ENCODE measurements at places on chromosomes 11 and 22. TPM values are rescaled to one million over a fixed set of nuclear protein-coding genes. Genes with fewer than 3 reads are reported as not detected.

- no peaks in the 10 kb centered on the region for H3K36me3 ChIP-seq
- H3K4me1 ChIP-seq = peaks cover 5% of the 10 kb centered on the region
- H3K27me3 ChIP-seq = no peaks in the 10 kb centered on the region
- peak; percentile 78 for DNase-seq
Measured at GRCh38 chr11:105000797-105001196, 22.2 kb downstream of the CASP5 start.

The SLC25A45 gene
- total RNA-seq = 3.0 TPM

DNA sequence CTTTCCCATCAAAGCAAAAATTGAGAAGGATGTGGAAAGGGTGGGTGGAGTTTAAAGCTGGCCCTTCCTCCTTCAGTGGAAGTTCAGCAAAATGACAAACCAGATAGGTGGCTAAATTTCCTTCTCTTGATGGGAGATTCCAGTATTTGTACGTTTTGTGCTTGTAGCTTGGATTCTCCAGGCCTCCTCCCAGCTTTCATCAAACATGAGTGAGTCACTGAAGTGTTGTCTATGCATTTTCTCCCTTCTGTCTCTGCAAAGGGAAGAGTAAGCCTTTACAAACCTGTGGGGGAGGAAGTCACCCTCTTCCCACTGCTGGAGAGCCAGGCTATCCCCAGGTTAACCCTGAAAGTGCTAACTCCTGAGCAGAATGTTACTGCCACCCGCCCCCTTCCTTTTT is 6.4 kb downstream of the MARK2 start:
- H3K36me3 ChIP-seq = peaks cover 32% of the 10 kb centered on the region
- H3K27me3 ChIP-seq = no peaks in the 10 kb centered on the region
- peaks cover 5% of the 10 kb centered on the region for H3K4me1 ChIP-seq
- no peak overlapping the region for H3K27ac ChIP-seq
- H3K4me3 ChIP-seq = no peak overlapping the region

DNA sequence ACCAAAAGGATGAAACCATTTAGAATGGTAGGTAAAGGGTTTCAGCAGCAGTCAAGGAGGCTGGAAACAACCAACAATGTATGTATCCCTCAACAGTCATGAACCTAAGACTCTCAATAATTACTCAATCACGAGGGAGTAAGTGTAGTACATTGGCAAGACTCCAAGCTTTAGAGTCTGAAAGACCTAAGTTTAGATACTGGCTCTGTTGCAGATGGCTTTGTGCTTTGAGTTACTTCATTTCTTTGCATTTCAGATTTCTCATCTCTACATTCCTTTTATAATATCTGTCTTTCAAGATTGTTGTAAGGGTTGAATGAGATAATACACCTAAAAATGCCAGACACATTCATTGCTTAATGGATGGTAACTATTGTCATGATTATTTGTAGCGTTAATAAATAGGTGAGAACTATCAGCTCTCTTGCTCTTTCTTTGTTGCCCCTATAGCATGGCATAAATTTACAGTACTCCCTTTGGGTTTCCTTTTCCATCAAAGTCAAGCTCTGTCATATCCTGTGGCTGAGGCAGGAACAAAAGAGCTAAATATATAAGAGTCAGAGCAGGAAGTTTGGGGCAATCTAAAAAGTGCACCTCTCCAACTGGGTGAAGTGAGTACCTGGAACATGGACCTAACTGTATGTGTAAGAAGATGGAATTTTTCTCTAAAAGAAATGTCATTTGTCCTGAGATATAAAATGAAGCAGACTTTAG is 228.2 kb upstream of the ZC3H12C start:
- H3K4me1 ChIP-seq = peaks cover 33% of the 10 kb centered on the region
- H3K27me3 ChIP-seq = no peaks in the 10 kb centered on the region
- no peaks in the 10 kb centered on the region for H3K36me3 ChIP-seq

The PIH1D2 gene
- 2.0 TPM for total RNA-seq

The JHY gene
- 2.7 TPM for total RNA-seq

GRCh38 chr11:14359501-14360031 is 583 bp upstream of the RRAS2 start:
- no peaks in the 10 kb centered on the region for H3K4me1 ChIP-seq
- H3K27ac ChIP-seq = no peak overlapping the region
- no peak for DNase-seq
- no peaks in the 10 kb centered on the region for H3K36me3 ChIP-seq

GRCh38 chr11:74611369-74611861 is 19.0 kb downstream of the POLD3 start:
- no peaks in the 10 kb centered on the region for H3K27me3 ChIP-seq
- H3K36me3 ChIP-seq = peaks cover 62% of the 10 kb centered on the region
- H3K4me3 ChIP-seq = no peak overlapping the region
- no peak overlapping the region for H3K27ac ChIP-seq
- H3K4me1 ChIP-seq = no peaks in the 10 kb centered on the region
- no peak for DNase-seq

DNA sequence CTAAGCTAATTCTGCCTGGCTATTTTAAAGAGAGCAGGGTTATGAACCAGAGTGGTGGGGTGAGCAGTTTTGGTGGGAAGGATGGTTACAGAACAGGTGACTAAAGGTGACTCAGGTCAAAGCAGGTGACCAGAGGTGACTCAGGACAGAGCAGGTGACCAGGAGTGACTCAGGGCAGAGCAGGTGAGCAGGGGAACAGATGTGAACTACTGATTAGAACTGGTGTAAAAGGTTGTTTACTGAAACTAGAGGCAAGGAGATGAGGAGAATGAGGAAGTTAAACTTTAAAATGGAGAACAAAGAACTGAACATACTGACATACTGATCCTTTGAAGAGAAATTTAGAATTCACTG is 15.4 kb upstream of the HYLS1 start:
- no peaks in the 10 kb centered on the region for H3K36me3 ChIP-seq
- no peaks in the 10 kb centered on the region for H3K4me1 ChIP-seq
- DNase-seq = no peak
- H3K27me3 ChIP-seq = no peaks in the 10 kb centered on the region

The IFT27 gene
- total RNA-seq = 49.8 TPM

DNA sequence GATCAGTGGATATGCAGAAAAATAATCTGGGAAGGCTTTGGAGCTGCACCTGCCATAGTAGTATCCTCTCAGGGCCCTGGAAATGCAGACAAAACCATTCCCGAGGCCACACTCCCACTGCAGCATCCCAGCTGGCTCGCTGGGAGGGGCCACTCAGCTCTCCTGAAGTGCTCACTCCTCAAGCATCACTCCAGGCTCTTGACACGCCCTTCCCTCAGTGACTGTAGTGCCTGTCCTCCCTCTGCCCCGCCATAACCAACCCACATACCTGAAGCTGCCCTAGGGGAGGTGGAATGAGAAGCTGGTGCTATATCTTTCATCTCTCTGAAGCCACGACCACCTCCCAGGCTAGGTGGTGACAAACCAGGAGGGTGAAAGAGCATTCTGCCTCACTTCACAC is 4.8 kb downstream of the DSCAML1 start:
- DNase-seq = no peak
- H3K36me3 ChIP-seq = no peaks in the 10 kb centered on the region
- H3K4me3 ChIP-seq = no peak overlapping the region
- H3K27ac ChIP-seq = no peak overlapping the region
- no peaks in the 10 kb centered on the region for H3K4me1 ChIP-seq

DNA sequence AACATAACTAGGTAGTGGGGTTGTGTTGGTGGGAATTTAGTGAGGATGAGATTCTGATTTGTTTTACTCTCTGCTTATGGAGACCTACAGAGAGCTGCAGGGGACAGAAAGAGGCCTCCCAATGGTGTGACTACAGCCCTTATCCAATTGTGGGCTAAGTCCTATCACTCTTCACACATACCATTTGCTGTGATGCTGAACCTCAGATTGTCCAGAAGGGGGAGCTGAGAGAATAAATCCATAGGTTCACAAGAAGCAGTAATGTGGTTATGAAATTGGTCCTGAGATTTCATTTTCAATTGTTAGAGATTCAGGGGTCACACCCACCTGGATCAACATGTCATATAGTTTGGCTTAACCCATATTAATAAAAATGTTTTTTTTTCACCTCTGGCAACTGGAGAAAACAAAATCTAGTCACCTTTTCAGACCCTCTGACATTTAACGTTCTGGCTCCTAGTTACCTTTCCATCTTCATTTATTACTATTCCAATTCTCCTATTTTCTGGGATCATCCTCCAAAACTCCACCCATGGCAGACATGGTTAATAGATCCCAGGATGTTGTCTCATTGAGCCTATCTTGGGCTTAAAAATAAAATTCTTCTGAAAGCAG is 53.3 kb upstream of the PTPN5 start:
- no peaks in the 10 kb centered on the region for H3K4me1 ChIP-seq
- H3K36me3 ChIP-seq = no peaks in the 10 kb centered on the region
- H3K27ac ChIP-seq = no peak overlapping the region

- no peak overlapping the region for H3K27ac ChIP-seq
- DNase-seq = peak; percentile 76
- H3K4me1 ChIP-seq = no peaks in the 10 kb centered on the region
- no peaks in the 10 kb centered on the region for H3K36me3 ChIP-seq
- H3K4me3 ChIP-seq = peak overlapping the region; percentile 96
Measured at GRCh38 chr22:20436768-20437612, 635 bp downstream of the SCARF2 start.

The YPEL4 gene
- not detected for total RNA-seq

GRCh38 chr11:13767471-13767870 is 99.0 kb downstream of the FAR1 start:
- DNase-seq = no peak
- H3K36me3 ChIP-seq = no peaks in the 10 kb centered on the region
- H3K27me3 ChIP-seq = peaks cover 4% of the 10 kb centered on the region
- H3K4me1 ChIP-seq = peaks cover 12% of the 10 kb centered on the region

GRCh38 chr11:44793350-44794090 is 66.8 kb downstream of the TSPAN18 start:
- no peaks in the 10 kb centered on the region for H3K27me3 ChIP-seq
- H3K36me3 ChIP-seq = no peaks in the 10 kb centered on the region
- no peak overlapping the region for H3K4me3 ChIP-seq
- H3K27ac ChIP-seq = peak overlapping the region; percentile 33

- no peak for DNase-seq
- no peak overlapping the region for H3K27ac ChIP-seq
- no peaks in the 10 kb centered on the region for H3K36me3 ChIP-seq
- no peaks in the 10 kb centered on the region for H3K27me3 ChIP-seq
- H3K4me3 ChIP-seq = no peak overlapping the region
- peaks cover 7% of the 10 kb centered on the region for H3K4me1 ChIP-seq
Measured at GRCh38 chr11:61480261-61480993, 28.1 kb upstream of the LRRC10B start.

GRCh38 chr11:133206313-133207005 is 325.8 kb downstream of the OPCML start:
- H3K27ac ChIP-seq = no peak overlapping the region
- no peaks in the 10 kb centered on the region for H3K27me3 ChIP-seq
- no peak overlapping the region for H3K4me3 ChIP-seq
- H3K4me1 ChIP-seq = no peaks in the 10 kb centered on the region
- H3K36me3 ChIP-seq = no peaks in the 10 kb centered on the region

The NAV2 gene
- 37.1 TPM for total RNA-seq

DNA sequence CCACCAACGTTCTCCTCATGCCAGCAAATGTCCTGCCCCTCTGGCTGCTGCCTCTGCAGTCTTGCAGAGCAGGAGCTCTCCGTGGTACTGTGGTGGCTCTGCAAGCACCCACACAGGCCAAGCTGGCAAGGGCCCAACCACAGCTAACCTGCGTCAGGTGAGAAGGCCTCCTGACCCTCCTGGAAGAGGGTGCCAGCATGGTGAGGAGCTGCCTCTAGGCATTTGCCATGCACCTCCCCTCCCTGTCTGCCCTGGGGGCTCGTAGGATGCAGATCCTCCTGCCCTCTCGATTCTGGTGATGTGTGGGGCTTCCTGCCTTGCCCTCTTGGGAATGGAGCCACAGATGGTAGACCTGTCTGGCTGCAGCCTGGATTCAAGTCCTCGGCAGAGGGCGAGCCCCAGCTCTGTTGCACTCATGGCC is 1408.8 kb downstream of the TBC1D22A start:
- no peaks in the 10 kb centered on the region for H3K4me1 ChIP-seq
- peaks cover 4% of the 10 kb centered on the region for H3K27me3 ChIP-seq
- peak; percentile 74 for DNase-seq
- H3K27ac ChIP-seq = no peak overlapping the region

DNA sequence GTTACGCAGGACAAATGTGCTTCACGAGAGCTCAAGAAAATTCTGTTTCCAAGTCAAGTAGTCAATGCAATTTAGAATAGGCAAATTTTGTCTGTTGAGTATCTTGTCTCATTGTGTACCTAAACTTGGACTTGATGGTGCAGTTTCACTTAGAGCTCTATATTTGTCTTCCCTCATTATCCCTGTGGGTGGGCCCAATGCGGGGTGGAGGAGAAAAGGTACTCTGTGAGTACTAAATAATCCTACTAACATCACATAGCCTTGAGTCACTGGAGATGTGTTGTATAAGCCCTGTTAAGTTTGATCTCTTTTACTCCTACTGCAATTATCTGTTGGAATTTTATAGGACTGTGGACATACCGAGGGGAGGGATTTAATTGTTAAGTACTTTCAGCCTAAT is 331.2 kb downstream of the METTL15 start:
- H3K27ac ChIP-seq = no peak overlapping the region
- peaks cover 14% of the 10 kb centered on the region for H3K27me3 ChIP-seq
- no peaks in the 10 kb centered on the region for H3K36me3 ChIP-seq
- no peak overlapping the region for H3K4me3 ChIP-seq
- DNase-seq = no peak

DNA sequence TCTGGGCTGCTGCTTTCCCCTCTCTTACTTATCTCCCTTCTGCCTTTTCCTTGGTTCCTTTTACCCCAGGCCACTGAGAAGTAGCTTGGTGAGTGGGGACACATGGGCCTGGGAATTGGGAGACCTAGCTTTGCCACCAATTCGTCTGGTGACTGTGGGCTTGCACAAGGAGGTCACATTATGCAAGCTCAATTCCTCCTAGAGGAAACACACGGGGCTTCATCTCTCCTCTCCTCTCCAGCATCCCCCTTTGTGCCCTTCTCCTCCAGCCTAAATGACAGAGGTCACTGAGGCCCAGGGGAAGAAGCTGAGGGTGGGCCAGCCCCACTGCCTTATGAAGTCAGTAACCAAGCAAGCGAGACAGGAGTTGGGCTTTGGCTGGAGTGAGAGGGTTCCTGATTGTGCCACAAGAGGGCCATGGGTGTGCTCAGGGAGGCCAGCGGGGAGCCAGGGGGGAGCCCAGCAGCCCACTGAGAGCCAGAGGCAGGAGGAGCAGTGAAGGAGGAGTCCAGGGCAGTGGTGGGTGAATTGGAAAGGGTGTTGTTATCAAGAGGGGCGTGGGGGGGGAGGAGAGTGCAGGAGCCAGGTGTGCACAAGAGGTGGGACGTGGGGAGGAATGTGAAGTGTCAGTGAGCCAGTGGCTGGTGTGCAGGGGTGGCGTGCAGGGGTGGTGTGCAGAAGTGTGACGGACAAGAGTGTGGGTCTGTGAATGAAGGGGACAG is 2.0 kb downstream of the CLCF1 start:
- H3K4me3 ChIP-seq = peak overlapping the region; percentile 77
- DNase-seq = peak; percentile 85
- H3K27ac ChIP-seq = no peak overlapping the region
- H3K27me3 ChIP-seq = no peaks in the 10 kb centered on the region

All from endodermal cell (in vitro differentiated cells).